ENCODE measurements at places on chromosomes 3 and 15.
A peak's percentile ranks its signal among the peaks of the same experiment; 100 is the strongest.

DNA sequence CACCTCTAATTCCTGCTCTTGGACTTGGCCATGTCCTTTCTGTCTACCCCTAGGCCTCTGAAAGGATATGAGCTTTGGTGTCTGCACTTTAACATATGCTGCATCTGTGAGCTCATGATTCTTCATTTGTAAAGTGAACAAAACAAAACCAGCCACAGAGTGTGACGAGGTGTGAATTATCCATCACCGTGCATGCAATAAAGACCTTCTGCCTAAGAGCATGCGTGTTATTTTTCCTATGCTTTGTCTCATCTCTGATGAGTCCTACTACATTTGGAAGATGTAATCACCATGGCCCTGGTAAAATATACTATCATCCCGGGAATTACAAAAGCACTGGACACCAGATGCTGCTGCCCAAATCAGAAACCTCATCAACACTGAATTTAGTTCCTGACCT, 103.5 kb upstream of the KCNAB1 start:
- DNase-seq = no peak

DNA sequence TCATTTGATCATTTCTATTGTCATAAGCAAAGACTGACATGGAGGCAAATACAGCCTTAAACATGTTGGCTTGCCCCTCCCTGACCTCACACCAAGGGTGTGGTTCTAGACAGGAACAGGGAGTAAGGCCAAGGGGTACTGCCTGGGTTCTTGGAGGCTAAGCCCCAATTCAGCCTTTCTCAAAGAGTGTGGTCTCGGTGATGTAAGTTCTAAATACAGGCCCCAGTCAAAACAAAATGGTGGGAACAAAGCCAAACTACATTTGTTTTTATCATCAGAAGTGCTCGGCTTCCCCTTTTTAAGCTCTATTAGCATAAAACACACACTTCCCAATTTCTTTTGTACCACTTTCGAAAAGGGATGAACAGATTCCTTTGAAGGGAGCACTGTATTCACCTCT, 129.5 kb downstream of the ATP8B4 start:
- DNase-seq = no peak

GRCh38 chr3:119635719-119636118, 24.7 kb downstream of the POPDC2 start:
- DNase-seq = no peak

DNA sequence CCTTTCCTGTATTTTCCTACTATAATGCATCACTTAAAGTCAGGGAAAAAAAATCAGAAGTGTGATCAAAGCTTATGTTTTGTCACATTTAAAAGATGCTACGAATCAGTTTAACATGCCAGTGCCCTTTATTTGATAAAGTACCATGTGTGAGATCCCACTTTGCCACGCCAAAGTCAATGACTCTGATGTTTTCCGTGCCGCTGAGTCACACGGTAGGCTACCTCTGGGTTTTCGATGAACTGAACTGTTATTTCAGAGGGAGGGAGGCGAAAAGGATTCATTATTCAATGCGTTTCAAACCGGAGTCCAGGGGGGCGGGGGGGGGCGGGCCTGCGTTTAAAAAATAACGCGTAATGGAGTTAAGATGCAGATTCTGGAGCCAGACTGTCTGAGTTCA, 203.0 kb downstream of the ABHD5 start:
- no peak for DNase-seq

DNA sequence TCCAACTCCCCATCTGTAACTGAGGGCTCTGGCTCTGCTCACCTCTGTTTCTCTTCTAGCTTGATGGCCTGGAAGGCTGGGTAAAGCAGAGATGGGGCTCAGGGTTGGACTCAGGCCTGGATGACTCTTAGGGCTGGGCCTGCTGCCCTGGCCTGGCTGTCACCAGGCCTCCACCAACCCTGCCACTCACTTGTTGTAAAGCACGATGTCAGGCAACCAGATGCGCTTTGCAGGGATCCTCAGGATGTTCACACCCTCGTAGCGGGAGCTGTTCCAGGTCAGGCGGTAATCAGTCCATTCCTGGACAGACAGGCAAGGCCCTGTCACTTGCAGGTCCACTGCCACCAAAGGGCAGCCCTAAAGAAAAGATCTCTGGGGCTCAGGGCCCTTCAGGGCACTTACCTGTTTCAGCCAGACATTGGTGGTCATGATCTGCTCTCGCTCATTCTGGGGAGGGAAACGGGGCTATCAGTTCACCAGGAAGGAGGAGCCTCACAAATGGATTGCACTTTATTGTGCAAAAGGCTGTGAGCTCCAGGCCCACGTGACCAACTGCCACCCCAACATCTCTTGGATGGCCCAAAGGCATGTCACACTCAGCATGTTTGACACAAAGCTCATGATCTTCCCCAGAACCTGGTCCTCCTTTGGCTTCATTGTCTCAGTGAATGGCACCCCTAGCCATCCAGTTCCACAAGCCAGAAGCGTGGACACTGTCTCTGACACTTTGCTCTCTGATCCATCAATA, 9.9 kb downstream of the CHRNB4 start:
- no peak for DNase-seq

DNA sequence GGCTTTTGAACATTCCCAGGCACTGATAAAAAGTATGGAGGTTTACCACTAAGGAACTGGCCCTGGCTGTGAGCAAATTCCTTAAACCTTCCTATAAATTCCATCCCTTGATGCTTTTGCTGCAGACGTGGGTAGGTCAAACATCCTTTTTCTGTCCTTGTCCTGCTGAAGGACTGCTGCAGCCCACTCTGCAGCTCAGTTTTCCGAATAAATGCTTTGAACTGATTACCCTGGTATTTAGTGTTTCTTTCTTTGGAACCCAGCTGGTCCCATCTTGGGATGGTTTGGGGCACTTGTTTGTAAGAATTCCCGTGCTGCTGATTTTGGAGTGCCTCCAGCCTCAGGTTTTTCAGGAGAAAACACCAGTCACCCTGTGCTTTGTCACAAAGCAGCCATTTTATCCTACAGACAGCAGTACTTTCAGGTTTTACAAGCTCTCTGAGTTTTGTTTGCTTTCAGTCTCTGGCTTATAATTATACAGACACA, 815.9 kb downstream of the VGLL3 start:
- no peak for DNase-seq

GRCh38 chr3:69209413-69209812, 87.0 kb upstream of the LMOD3 start:
- DNase-seq = no peak

GRCh38 chr15:72230197-72231065, 559 bp downstream of the PKM start:
- peak; percentile 76 for DNase-seq

DNA sequence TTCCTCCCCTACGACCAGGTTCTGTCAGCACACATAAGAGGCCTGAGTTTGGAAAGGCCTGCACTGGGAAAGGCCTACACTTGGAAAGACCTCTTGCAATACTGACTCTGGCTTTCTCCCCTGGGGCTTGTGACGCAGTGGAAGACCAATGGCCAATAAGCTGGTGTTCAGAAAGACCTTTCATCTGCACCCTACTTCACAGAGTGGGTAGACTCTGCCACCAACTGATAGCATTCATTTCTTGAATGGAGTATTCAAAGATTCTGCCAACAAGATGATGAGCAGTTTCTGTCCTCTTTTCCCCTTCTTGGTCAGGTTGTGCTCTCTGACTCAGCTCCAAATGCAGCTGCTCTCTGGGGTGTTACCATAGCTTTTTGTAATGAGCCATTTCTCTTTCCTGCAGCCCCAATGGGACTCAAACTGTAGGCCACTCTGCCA, 48.8 kb downstream of the TIPARP start:
- DNase-seq = no peak

GRCh38 chr3:188635258-188636042, 481.5 kb downstream of the LPP start:
- DNase-seq = no peak

DNA sequence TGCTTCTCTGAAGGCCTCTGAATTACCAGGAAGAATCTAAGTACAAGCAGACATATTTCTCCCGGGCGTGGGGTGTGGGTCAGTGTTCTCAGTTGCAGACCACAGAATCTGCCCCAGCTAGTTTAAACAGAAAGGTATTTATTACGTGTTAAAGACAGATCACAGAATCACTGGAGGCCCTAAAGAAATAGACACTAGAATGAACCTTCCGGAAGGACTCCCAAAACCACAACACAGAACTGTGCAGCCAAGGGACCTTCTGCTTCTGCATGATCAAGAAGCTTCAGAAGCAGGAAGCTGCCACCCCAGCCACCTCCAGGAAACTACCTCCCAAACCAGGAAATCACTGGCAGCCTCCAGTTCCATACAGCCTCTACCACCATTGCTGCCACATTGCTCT, 32.7 kb upstream of the ZFAND6 start:
- no peak for DNase-seq

- DNase-seq = peak; percentile 19
Observed at GRCh38 chr15:67863442-67863987, 23.7 kb upstream of the RNU6-1 start.

DNA sequence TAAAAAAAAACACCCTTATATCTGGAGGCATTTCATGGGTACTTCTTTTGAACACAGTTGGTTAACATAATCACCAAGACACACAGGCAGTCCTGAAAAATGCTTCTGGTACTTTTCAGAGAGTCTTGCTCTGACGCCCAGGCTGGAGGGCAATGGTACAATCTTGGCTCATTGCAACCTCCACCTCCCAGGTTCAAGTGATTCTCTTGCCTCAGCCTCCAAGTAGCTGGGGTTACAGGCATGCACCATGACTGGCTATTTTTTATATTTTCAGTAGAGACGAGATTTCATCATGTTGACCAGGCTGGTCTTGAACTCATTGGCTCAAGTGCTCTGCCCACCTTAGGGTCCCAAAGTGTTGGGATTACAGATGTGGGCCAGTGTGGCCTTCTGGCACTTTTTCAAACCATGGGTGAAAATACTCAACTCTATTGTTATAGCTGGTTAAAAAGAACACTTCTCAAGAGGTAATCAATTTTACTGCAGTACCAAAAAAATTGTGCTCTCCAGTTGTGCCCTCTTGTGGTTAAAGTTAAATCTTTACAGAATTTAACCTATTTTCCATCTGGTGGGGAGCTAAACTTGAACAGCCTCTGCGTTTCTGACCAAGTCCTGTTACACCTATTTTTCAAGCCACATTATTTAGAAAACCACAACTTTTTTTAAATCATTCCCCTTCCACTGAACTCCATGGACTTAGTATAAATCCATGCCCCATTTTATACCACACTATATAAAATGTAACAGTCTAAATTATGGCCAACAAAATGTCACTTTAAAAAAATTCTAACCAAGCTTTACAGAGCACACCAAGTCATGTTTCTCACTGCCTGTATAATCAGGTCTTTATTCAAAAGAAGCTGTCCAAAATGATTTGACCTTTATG, 1.2 kb upstream of the SNAPC5 start:
- DNase-seq = no peak

DNA sequence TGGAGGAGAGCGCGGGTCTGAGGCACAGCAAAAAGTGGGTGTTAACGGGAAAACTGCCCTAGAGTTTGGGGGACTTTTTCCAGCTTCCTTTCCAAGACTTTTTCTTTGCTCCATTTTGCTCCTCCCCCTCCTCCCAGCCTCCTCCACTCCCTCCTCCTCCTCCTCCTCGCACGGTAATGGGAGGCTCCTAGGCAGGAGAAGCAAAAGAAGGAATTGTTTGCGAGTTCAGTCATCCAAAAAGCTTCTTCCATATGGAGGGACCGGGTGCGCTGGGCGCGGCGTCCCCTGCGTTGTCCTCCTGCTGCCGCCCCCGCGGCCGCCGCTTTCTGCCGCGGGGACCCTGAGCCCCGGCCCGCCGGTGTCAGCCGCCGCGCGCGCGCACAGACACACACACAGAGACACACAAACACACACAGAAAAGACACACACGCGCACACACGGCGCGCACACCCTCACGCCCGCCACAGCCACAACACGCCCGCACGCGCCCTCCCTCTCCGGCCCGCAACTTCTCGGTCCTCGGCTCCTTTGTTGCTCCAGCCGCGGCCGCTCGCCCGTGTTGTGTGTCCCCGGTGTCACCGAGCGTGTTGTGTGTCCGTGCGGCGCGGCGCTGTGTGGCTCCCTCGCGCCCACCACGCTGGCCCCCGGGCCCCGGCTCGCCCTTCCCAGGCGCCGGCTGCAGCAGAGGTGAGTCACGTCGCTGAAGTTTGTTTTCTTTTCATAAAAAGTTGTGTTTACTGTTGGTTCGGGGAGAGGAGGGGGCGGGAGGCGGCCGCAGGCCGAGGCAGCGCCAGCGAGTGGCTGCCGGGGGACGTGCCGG, at the start of gene BOC:
BOC (plus strand) TSS at position 228 of the 820 bp plus-strand sequence. CDS start 38,246 bp downstream, outside the sequence.
- DNase-seq = no peak

- no peak for DNase-seq
Observed at GRCh38 chr3:165256554-165257065, 60.4 kb upstream of the SLITRK3 start.

GRCh38 chr3:50503504-50504342, at the start of gene CACNA2D2:
Gene CACNA2D2, minus strand, starts transcription at chr3:50503634. Its CDS starts 211 bp downstream, at chr3:50503423.
- peak; percentile 31 for DNase-seq

- no peak for DNase-seq
Observed at GRCh38 chr3:175413926-175414325, 554.8 kb downstream of the NAALADL2 start.

- DNase-seq = no peak
Observed at GRCh38 chr3:19632099-19633074, 301.6 kb downstream of the EFHB start.

DNA sequence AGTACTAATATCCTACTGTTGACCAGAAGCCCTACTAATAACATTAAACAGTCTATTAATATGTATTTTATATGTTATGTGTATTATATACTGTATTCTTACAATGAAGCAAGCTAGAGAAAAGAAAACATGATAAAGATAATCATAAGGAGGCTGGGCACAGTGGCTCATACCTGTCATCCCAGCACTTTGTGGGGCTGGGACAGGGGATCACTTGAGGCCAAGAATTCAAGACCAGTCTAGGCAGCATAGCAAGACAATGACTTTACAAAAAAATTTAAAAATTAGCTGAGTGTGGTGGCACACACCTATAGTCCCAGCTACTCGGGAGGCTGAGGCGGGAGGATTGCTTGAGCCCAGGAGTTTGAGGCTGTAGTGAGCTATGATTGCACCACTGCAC, 8.9 kb upstream of the HERC1 start:
- no peak for DNase-seq

GRCh38 chr3:157063926-157064325, 96.0 kb downstream of the CCNL1 start:
- DNase-seq = no peak

DNA sequence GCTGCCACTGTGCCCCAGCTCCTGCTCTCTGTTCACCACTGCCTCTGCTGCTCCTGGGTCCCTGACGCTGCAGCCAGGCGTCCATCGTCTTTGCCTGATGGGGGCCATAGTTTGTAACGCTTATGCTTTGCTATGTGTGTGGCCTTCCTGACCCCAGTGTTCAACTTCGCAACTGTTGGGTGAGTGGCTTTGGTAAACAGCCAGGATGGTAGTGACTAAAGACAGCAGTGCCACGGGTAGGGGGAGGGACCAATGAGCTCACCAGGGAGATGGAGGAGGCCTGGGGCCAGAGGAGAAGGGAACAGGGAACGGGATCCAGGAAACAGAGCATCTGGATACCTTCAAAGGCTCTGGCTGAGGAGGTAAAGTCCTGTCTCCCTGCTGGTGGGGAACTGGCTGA, 75.9 kb upstream of the ALDH1L1 start:
- no peak for DNase-seq

DNA sequence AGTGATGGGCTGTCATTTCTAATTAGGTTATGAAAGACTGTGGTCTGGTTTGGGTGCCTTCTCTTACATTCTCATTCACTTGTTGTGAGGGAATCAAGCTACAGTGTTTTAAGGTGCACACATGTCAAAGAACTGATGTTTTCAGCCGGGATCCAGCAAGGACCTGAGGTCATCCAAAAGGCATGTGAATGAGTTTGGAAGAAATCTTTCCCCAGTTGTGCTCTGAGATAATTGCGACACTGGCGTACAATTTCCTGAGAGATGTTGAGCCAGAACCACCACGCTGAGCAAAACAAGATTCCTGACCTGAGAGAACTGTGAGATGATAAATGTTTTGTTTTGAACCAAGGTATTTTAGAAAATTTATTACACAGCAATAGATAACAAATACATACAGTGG, 295.3 kb upstream of the SLITRK3 start:
- no peak for DNase-seq

Data from stimulated activated CD4-positive, alpha-beta T cell treated with anti-CD3 and anti-CD28 coated beads, Interleukin-1b, Interleukin-23, amount 100 ng/mL, for 1 hour (primary cell).